Cardiac atrium fibroblast (primary cell): ENCODE measurements at places on chromosomes 3 and 15. TPM values are rescaled to one million over a fixed set of nuclear protein-coding genes. Genes with fewer than 3 reads are reported as not detected.

BOC gene
- 5.2 and 10.4 TPM in 2 replicates for total RNA-seq

MAP6D1 gene
- total RNA-seq = under 0.01 and 4.5 TPM in 2 replicates

LHFPL4 gene
- total RNA-seq = not detected in 2 replicates

LSAMP gene
- 0.16 and 0.18 TPM in 2 replicates for total RNA-seq

DUOXA2 gene
- not detected in 2 replicates for total RNA-seq

IRAK2 gene
- total RNA-seq = 2.7 and 10.9 TPM in 2 replicates

MEIS2 gene
- 59.9 and 67.9 TPM in 2 replicates for total RNA-seq

SEMA3F gene
- total RNA-seq = 6.5 and 20.9 TPM in 2 replicates

MCTP2 gene
- 0.16 TPM in 1 of 2 replicates, not detected in the other for total RNA-seq

ALG1L2 gene
- total RNA-seq = not detected in 2 replicates

PIF1 gene
- total RNA-seq = 5.8 and 8.5 TPM in 2 replicates

GOLGA6D gene
- total RNA-seq = not detected in 2 replicates

CLCN2 gene
- 3.1 and 4.5 TPM in 2 replicates for total RNA-seq

CFAP20DC gene
- total RNA-seq = 4.5 and 7.2 TPM in 2 replicates

CDAN1 gene
- 7.8 and 8.1 TPM in 2 replicates for total RNA-seq

BSN gene
- 0.16 and 0.36 TPM in 2 replicates for total RNA-seq

HYKK gene
- 1.6 and 1.8 TPM in 2 replicates for total RNA-seq

SPINT1 gene
- 0.36 and 0.81 TPM in 2 replicates for total RNA-seq

TTC21A gene
- total RNA-seq = 0.90 and 1.8 TPM in 2 replicates

CHL1 gene
- total RNA-seq = not detected in 2 replicates

SKIL gene
- total RNA-seq = 17.3 and 20.2 TPM in 2 replicates

CEP19 gene
- total RNA-seq = 1.6 and 3.2 TPM in 2 replicates

TMEM45A gene
- total RNA-seq = 174 and 277 TPM in 2 replicates

CCR1 gene
- total RNA-seq = not detected in 2 replicates

SHISA5 gene
- 136 and 163 TPM in 2 replicates for total RNA-seq

CD86 gene
- total RNA-seq = not detected in 2 replicates

TXNRD3 gene
- 9.4 and 10.9 TPM in 2 replicates for total RNA-seq

RLBP1 gene
- total RNA-seq = not detected in 2 replicates

NTRK3 gene
- total RNA-seq = 0.16 and 2.3 TPM in 2 replicates

SEMA5B gene
- not detected in 2 replicates for total RNA-seq

CPEB1 gene
- total RNA-seq = 0.72 and 0.97 TPM in 2 replicates

SLC9C1 gene
- 0.16 TPM in 1 of 2 replicates, not detected in the other for total RNA-seq

GOLGA8A gene
- 13.1 and 14.3 TPM in 2 replicates for total RNA-seq

THSD4 gene
- total RNA-seq = 11.0 and 12.6 TPM in 2 replicates
